ENCODE measurements at places on chromosomes 12 and 14.

- no peak for DNase-seq
These were observed 363.4 kb downstream of the DAD1 start for GRCh38 chr14:22225516-22226140.

GRCh38 chr12:127416796-127417195 lies 850.2 kb upstream of the TMEM132C start:
- no peak for DNase-seq

- no peak for DNase-seq
These were observed 85.8 kb downstream of the CAND1 start for GRCh38 chr12:67354966-67355365.

DNA sequence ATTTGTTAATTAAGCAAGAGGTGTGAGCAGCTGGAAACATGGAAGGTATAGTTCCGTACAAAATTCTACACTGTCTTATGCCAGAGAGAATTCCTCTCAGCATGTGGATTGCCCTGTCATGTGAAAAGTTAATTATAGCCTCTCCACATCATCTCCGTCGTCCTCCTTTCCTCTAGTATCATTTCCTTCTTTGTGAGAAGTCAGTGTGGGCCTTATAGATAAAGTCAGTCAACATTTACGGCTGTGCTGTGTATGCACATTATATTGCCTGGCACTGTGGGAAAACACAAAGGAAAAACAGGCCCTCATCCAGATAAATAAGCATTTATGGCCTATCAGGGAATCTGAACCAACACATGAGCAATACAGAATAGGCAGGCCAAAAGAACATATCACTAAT lies 236.6 kb downstream of the SEC23A start:
- DNase-seq = no peak

DNA sequence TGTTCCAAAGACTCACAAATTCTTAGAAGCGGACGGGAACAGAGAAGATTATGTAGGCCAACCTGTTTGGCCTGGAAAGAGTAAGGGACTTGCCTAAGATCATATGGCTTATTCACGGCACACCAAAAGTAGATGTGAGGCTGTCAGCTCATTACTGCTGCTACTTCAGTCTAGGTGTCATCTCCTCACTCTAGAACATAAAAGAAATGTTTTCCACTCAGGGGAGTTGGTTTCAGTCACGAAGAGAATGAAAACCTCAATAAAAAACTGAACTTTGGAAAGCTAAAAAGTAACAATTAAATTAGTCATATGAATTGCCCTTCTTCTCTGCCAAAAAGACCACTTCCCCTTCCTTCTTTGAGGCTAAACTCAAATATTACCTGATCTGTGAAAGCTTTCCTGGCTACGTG lies 658 bp upstream of the CEP128 start:
- no peak for DNase-seq

GRCh38 chr12:107748472-107748871 lies 12.5 kb downstream of the PRDM4 start:
- no peak for DNase-seq

- no peak for DNase-seq
These were observed 11.1 kb upstream of the PSEN1 start for GRCh38 chr14:73125169-73125588.

- no peak for DNase-seq
These were observed 216.5 kb downstream of the SLC38A4 start for GRCh38 chr12:46609273-46609623.

DNA sequence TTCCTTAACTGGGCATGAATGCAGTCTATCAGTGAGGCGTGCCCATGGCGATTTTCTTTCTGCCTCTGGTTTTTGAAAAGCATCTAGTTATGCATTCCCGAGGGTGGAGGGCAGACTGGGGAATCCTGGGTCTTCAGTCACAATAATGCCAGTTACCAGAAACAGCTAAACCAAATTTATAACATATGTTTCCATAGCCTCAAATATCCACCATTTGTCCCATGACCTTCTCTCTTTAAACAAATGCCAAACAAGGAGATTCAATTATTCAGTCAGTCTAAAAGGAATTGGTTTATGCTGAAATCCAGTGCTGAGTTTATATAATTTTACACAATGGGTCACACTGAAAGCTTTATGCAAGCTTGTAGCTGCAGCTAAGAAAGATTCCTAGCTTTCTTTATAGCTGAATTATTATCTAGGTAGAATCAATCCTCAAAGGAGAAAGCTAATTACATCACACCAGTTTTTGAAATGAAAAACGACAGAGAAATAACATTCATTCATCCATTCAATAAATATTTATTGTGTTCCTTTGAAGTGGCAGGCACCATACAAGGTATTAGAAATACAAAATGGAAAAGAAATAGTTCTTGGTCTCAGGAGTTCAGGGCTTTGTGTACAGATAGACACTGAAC lies 131.3 kb upstream of the RAP1B start:
- DNase-seq = no peak

DNA sequence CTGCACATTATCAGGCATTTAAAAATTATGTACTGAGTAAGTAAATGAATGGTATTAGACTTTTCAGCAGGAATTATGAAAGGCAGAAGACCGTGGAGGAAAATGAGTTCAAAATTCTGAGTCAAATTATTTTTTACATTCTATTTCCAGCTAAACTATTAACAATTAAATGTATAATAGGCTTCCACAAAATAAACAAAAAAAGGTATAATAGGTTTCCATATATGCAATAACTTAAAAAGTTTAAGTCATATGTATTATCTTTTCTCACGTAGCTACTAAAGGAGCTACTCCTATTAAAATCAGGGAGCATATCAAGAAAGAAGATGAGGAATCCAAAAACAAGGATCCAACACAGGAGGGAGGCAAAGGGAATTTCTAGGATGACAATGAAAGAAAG lies 11.4 kb upstream of the VCPKMT start:
- no peak for DNase-seq

DNA sequence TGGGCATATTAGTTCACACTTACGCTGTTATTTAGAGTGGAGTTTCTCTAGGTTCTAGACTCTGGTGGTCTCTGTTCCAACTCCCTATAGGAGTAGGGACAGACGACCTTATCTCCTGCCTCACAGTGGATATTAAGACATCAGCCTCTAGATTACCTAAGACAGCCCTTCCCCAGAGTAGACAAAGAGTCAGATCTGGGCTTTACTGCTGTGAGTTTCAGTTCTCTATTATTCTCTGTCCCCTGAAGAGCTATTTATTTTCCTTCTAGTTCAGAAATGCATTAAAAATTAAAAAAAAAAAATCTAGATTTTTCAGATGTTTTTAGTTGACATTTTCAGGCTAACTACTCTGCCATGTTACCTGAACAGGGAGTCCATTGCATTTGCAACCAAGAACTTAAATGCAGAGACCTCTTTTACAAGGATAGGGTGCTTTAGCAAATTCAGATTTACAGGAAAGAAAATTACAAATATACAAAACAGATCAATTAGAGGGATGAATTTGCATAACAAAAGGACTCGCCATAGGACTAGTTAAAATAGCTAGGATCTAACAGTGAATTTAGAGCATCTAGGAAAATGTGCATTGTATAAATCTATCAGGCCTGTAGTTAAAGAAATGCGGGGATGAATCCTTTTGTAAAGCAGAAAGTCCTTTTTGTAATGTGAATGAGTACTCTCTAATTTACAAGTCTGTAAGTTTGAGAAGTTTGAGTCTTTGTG lies 381.4 kb downstream of the APAF1 start:
- no peak for DNase-seq

DNA sequence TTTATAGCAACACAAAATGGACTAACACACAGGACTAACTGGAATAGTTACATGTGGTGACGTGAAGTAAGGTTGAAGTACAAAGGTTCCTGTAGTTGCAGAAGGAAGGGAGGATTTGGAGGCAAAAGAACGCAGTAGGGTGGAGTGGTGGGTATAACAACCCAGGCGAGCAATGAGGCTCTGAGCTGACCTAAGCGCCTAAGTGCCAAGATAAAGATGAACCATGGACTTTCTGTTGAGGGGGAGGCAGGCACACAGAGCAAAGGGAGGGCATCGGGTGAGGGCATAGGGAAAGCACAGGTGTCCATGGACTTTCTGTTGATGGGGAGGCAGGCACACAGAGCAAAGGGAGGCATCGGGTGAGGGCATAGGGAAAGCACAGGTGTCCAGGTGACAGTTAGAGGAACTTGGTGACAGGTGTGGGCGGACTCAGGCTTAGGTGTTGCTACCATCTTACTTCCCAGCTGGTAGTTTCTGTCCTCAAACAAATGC lies 15.2 kb downstream of the SCNN1A start:
- no peak for DNase-seq

- no peak for DNase-seq
These were observed 22.3 kb downstream of the ZNF268 start for GRCh38 chr12:133203344-133204263.

Data from stimulated activated CD4-positive, alpha-beta T cell treated with anti-CD3 and anti-CD28 coated beads, Interleukin-12 subunit alpha, Interleukin-12 subunit beta, amount 100 ng/mL, for 4 hours (primary cell).